ENCODE measurements at places on chromosomes 11 and 22.

DNA sequence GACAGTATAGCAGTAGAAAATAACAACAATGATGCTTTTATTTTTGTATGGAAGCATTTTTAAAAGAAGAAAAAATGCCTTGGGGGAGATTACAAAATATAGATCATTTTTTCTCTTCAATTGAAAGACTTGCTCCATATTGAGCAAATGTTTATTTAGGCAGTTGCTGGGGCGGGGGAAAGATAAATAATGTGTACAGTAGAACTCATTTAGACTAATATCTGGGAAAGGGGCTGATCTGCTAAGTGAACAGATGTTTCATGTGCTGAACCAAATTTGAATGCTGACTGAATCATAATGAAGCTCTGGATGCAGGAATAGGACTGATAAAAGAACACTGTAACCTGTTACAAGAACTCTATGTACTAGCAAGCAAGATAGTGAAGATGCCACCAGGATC lies 457.1 kb upstream of the TENM4 start:
- no peak for DNase-seq

GRCh38 chr11:110582728-110583432 lies 129.4 kb downstream of the ARHGAP20 start:
- DNase-seq, result no peak

GRCh38 chr11:35978891-35979290 lies 35.0 kb downstream of the LDLRAD3 start:
- DNase-seq, result no peak

DNA sequence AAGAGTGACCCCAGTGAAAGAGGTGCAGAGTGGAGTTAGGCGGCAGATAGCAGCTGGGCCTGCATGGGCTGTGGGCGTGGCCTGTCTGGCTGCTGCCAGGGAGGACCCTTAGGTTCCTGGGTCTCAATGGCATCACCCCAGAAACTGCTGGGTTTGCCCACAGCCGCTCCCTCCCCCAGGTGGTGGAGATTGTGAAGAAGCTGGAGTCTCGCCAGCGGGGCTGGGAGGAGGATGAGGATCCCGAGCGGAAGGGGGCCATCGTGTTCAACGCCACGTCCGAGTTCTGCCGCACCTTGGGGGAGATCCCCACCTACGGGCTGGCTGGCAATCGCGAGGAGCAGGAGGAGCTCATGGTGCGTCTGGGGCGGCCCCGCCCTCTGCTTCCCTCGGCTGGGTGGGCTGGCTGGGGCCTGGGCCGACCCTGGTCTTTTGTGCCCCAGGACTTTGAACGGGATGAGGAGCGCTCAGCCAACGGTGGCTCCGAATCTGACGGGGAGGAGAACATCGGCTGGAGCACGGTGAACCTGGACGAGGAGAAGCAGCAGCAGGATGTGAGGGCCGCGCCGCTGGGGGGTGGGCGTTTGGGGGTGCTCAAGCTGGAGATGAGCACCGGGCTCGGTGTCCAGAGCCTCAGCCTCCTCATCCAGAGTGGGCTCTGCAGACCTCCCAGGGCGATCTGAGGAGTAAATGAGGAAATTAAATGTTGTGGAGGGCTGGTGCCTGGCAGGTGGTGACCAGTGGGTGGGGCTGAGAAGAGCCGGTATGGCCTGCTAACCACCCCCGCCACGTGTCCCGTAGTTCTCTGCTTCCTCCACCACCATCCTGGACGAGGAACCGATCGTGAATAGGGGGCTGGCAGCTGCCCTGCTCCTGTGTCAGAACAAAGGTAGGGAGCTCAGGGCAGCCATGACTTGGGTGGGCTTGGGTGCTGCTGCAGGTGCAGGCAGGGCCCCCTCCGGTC lies 15.0 kb downstream of the SART1 start:
- DNase-seq, result no peak

DNA sequence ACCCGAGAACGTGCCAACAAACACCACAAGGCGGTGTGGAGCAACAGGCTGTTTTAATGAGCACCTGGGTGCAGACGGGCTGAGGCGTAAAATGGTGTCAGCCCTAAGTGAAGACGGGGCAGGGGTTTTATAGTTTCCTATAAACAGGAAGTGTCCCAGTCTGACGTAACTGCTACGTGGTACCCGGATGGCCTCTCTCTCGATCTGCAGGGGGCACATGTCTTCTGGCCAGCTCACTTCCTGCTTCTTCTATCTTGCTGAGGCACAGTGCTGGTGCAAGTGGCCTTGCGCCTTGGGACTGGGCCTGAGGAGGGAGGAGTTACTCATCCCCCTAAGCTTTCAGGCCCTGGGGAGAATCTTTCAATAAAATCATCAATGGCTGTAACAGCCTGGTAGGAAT lies 20.9 kb downstream of the OOSP3 start:
- DNase-seq, result no peak

- no peak for DNase-seq
Observed at GRCh38 chr22:21760640-21761039, 25.0 kb upstream of the YPEL1 start.

DNA sequence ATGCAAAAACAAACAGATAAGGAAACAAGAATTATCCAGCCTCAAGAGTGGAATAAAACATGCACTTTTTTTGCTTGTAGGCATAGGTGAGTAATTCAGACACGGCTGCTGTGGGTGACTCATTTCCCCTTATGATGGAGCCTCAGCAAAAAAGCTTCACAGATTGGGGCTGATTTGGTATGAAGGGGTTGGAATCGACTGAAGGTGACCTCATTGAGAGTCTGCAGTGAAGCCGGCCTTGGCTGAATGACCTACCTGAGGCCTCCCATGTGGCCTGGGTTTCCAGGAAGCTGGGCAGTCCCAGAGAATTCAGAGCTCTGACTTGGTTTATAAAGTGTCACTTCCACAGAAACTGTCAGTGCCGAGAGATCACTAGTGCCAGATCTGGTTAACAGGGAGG lies 34.2 kb upstream of the VPREB1 start:
- DNase-seq, result no peak

DNA sequence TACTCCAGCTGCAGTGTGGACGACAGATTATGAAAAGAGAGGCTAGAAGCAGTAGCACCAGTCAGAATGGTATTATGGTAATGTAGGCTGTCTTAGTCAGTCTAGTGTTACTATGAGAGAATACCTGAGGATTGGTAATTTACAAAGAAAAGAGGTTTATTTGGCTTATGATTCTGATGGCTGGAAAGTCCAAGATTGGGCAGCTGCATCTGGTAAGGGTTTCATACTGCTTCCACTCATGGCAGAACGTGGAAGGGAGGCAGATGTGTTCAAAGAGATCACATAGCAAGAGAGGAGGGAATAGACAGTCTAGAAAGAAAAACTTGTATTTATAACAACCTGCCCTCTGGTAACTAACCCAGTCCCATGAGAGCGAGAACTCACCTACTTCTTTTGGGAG lies 77.3 kb upstream of the NAV2 start:
- no peak for DNase-seq

DNA sequence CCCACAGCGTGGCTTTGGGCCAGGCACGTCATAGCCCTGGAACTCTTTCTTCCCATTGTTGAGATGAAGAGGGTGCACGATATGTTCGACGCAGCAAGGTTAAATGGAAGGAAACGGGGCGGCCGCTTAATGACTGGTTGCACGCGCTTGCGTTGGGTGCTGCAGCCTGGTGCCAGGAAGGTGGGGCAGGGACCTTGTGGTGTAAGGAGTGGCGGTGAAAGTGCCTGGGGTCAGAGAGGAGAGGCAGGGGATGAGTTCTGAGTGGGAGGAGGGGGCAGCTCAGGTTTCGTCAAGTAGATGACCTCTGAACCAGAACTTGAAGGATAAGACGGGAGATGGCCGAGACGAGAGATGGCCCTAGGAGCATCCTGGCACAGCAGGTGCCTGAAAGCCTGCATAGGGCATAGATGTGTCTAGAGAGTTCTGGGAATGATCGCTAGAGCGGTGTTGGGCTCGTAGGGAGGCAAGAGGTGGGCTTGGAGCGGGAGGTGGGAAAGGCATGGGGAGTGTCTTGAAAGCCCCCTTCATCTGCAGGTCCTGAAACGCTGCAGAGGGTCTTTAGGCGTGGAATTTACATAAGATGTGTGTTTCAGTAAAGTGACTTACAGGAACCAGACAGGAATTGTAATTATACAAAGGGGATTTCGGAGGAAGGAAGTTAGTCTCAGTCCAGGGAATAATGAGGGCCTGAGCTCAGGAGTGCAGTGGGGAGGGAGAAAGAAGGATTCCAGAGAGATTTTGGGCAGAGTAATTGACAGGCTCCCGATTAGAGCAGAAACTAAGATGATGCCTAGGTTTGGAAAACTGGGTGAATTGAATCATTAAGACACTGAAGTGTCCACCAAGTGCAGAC lies 43.2 kb upstream of the CLDN5 start:
- no peak for DNase-seq

DNA sequence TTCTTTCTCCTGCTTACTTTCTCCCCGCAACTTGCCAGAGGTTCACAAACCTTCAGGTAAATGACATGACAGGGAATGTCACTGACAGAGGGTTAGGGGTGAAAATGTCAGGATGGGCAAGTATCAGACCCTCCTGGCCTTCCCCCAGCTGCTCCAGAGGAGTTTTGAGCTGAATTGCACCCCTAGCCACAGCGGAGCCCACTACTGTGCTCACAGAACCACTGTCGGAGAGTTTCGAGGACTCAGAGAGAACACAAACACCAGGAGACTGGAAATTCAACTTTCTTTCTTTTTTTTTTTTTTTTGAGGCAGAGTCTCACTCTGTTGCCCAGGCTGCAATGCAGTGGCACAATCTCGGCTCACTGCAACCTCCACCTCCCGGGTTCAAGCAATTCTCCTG lies 21.5 kb upstream of the P2RY2 start:
- DNase-seq, result no peak

All from NCI-H1092 treated with DMSO at 0.1 percent for 48 hours (cell line).